Caco-2 (cell line): ENCODE measurements at places on chromosomes 6 and 20.

- DNase-seq, result peak; percentile 19
These were observed 62.5 kb upstream of the TIAM2 start for GRCh38 chr6:154932515-154933027.

DNA sequence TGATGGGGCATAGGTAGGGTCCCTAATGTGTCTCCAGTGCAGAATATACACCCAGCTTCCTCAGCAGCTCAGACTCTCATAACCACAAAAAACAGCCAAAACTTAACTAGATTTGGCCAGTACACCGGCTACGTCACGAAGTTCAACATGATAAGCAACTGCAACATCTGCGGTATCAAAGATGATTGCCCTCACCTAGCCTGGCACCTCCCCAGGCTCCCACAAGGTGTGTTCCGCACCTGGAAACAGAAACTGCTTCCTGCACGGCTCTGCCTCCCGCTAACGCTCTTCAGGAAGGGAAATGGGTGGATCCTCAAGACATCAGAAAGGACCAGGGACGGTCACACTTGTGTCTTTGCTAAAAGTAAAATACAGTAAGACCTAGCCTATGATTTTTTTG lies 9.5 kb downstream of the TXNDC5 start:
- DNase-seq, result no peak

DNA sequence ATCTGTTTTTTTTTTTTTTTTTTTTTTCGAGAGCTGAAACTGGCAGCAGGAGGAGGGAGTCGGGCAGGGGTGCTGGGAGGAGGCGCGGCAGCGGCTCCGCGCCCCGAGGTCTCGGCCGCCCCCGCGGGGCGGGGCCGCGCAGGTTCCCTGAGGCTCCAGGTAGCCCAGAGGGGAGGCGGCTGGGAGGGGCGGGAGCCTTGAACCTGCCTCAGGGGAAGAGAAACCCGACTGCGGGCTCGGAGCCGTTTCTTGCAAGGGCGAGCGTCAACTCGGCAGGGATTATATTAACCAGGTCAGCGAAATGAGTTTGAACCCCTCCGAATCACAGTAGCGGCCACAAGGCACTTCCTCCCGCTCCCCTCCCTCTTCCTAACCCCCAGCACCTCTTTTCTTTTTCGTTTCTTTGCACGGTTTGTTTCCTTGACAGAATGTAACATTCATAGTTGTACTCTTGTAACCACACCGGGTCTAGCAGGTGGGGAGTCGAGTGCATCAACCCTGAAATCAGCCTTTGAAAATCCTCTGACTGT lies 2.0 kb downstream of the MYB start:
- peak; percentile 44 for DNase-seq

GRCh38 chr20:48034751-48035150 lies 249.5 kb upstream of the SULF2 start:
- DNase-seq, result no peak

DNA sequence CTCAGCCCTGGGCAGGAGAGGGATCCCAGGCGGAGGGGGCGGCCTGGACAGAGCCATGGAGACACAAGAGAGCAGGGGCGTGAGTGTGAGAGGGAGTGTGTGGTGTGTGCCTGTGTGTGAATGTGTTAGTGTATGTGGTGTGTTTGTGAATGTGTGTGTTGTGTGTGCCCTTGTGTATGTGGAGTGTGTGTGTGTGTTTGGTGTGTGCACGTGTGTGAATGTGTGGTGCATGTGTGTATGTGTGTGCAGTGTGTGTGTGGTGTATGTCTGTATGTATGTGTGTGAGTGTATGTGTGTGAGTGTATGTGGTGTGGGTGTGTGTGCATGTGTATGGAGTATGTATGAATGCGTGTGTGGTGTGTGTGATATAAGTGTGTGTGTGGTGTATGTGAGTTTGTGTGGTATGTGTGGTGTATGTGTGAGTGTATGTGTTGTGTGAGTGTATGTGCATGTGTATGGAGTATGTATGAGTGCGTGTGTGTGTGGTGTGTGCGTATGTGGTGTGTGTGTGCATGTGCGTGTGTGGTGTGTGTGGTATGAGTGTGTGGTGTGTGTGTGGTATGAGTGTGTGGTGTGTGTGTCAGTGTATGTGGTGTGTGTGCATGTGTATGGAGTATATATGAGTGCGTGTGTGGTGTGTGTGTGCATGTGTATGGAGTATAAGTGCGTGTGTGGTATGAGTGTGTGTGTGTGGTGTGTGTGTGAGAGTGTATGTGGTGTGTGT lies 175.2 kb upstream of the AFDN start:
- DNase-seq, result no peak

- peak; percentile 91 for DNase-seq
These were observed 13.8 kb downstream of the FOXQ1 start for GRCh38 chr6:1325461-1326309.

DNA sequence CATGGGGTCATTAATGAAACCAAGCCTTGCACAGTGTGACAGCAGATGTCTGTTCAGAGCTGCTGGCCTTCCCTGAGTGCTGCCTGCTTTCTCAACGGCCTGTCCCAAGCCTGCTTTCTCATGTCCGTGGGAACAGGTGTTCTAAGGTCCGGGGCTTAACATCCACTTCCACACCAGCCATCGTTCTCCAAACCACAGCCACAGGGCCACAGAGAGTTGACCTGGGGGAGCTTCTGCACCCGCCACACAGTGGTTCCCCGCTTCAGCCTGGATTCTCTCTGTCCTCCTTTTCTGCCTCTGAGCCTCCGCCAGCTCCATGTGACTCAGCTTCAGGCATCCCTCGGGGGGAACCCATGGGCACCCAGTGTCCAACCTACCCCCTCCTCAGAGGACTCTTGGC lies 26.9 kb upstream of the PPP1R3G start:
- no peak for DNase-seq

DNA sequence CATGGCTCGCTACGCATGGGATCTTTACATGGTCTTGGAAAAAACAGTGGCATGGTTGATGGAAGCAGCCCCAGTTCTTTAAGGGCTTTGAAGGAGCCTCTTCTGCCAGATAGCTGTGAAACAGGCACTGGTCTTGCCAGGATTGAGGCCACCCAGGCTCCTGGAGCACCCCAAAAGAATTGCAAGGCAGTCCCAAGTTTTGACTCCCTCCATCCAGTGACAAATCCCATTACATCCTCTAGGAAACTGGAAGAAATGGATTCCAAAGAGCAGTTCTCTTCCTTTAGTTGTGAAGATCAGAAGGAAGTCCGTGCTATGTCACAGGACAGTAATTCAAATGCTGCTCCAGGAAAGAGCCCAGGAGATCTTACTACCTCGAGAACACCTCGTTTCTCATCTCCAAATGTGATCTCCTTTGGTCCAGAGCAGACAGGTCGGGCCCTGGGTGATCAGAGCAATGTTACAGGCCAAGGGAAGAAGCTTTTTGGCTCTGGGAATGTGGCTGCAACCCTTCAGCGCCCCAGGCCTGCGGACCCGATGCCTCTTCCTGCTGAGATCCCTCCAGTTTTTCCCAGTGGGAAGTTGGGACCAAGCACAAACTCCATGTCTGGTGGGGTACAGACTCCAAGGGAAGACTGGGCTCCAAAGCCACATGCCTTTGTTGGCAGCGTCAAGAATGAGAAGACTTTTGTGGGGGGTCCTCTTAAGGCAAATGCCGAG lies 78.2 kb downstream of the ASXL1 start:
- peak; percentile 34 for DNase-seq

DNA sequence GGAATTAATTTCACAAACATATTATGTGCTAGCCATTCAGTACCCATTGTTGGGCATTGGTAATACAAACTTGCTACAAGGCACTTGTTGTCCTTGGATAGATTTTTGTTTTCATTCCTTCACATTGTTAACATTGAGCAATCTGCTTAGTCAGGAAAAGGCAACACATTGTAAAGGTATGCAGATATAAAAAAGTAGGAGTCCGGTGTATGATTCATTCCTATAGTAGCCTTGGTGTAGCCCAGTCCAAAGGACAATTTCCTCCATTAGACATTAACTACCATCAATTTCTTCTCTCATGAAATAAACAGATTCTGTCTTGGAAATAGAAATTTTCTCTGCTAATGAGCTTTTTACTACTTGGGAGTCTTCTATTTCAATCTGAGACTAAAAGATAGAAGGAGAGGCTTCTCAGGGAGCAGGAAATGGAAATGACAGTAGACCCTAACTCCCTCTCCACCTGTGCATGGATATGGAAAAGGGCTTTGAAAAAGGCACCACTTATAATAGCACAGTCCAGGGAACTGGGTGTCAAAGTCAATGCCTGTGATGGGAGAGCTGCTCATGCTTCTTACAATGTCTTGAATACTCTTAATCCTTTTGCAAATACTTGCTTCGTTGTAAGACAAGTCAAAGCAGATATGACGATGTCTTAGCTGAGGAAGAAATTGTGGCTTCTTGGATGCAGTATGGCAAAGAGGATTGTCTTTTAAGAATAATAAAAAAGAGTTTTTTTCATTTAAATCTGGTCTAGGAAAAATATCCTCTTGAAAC lies 369.4 kb upstream of the CITED2 start:
- DNase-seq, result no peak

DNA sequence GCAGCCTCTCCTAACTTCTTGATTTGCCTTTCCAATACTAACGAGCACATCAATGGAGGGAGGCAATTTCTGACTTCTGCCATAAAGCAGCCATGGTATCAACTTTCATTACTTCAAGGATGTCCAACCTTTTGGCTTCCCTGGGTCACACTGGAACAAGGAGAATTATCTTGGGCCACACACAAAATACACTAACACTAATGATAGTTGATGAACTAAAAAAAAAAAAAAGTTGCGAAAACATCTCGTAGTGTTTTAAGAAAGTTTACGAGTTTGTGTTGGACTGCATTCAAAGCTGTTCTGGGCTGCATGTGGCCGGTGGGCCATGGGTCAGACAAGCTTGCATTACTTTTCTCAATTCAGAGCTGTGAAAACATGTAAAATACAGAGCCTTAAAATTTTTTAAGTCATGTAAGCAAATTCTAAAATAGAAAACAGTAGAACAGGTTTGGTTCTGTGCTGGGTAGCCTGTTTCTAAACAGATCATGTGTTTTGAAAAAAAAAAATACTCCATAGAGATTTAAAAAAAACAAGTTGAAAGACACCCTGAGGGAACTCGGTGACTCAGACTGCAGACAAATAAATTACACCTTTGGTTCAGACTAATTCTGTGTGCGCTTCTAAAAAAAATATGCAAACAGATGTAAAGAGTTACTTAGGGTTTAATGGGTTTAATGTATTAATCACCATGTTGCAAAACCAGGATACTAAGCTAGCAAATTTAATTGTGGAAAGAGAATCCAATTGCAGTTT lies 43.6 kb upstream of the SLC22A23 start:
- DNase-seq, result no peak

DNA sequence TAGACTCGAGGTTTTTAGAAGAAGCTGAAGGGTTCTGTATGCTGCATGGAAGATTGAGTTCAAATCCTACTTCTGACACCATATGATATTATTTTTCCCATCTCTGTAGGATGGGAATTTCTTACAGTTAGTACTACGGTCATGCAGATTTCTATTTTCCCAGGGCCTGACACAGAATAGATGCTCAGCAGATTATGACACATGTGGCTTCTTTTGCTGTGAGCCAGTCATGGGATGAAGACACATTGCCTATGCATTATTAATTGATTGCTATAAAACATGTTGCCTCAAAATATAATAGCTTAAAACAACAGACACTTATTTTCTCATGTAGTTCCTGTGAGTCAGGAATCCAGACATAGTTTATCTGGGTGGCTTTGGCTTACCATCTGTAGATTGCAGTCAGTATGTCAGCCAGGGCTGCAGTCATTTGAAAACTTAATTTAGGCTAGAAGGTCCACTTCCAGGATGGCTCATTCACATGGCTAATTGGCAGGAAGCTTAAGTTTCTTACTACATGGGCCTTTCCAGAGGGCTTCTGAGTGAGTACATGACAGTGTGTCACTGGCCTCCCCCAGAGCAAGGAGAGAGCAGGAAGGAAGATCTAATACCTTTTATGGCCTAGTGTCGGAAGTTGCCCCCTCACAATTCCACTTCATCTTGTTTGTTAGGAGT lies 29.5 kb downstream of the TOP1 start:
- no peak for DNase-seq

- no peak for DNase-seq
These were observed 518.5 kb upstream of the MARCKS start for GRCh38 chr6:113338644-113339043.

DNA sequence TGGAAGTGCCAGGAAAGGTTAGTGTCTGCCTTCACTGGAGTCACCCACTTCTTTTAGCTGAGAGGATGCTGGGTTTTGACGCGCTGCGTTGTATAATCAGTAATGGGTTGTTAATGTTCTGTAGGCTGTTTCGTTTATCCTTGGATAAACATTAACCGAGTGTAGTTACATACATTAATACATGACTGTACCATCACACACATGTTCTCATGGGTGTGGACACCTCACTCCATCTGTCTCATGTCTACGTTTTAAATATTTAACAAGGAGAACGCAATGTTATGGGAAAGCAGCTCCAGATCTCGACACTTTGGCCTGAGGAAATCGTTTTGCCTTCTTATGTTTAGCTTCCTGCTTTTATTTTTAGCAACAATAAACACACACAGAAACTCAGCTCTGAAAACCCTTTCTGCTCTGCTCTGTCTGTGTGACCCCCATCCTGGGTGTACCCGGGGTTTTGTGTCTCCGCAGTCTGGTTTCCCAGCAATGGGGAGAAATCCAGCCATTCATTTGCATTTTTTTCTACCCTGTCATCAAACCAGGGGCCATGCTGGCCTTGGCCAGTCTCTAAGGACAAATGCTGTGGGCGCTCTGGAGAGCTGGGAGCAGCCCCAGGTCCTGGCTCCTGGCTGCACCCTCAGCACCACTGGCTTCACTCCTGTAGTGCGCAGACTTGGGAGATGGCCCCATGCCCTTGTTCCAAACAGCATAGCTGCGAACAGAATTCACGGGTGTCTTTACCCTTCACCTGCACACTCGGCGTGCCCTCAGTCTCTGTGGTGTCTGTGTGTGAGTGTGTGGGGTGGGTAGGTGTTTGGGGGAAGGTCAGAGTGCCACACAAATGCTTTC lies 110.8 kb downstream of the ERMARD start:
- DNase-seq, result no peak

- DNase-seq, result no peak
These were observed 71.4 kb upstream of the PREP start for GRCh38 chr6:105474234-105474633.

- DNase-seq, result no peak
These were observed 396.2 kb downstream of the CD83 start for GRCh38 chr6:14513496-14514393.

DNA sequence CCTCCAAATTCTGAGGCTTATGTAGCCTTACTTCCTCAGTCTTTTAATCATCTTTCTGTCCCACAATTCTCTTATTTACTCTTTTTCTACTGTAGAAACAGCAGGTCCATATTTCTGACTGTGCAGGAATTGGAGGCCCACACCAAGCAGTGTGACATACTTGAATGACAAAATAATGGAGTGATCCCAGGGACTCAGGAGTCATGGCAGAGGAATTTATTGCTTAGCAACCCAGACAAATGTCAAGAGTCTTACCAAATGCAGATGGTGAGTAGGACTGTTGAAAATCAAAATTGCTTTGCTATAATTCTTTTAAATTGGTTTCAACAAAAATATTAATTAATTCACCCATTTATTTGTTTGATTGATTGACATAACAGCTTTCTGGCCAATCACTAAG lies 59.9 kb downstream of the HTR1B start:
- DNase-seq, result no peak

- DNase-seq, result no peak
These were observed 7.2 kb downstream of the HINT3 start for GRCh38 chr6:125963817-125964216.

- no peak for DNase-seq
These were observed 193.8 kb downstream of the CLVS2 start for GRCh38 chr6:123189816-123190215.

- DNase-seq, result no peak
These were observed 185.1 kb downstream of the CDH26 start for GRCh38 chr20:60143261-60143842.
